CD14-positive monocyte (primary cell): ENCODE measurements at places on chromosomes 6 and 20.

DNA sequence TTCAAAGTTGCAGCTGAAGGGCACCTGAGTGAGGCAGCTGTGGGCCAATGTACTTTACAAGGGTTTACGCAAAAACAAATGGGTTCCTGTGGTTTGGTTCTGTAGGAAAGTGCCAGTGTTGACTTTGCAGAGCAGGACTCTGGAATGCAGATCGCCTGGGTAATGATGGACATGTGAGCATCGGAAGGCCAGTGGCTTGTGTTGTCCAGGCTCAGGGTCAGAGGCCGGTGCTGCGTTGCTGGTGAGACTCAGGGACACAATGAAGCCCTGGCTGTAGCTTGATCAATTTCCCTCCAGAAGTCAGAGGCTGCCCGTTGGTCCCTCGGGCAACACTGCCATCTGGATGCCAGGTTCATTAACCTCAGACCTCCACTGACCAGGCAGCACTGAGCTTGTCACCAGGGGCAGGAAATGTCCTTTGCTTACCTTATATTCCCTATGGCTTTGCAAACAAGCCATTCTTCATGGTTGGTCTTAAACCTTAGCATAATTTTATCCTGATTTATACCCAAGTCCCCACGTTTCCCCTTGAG lies 753.4 kb downstream of the QKI start:
- DNase-seq = no peak

GRCh38 chr20:8854571-8854970 lies 214.3 kb upstream of the PLCB4 start:
- DNase-seq = no peak

DNA sequence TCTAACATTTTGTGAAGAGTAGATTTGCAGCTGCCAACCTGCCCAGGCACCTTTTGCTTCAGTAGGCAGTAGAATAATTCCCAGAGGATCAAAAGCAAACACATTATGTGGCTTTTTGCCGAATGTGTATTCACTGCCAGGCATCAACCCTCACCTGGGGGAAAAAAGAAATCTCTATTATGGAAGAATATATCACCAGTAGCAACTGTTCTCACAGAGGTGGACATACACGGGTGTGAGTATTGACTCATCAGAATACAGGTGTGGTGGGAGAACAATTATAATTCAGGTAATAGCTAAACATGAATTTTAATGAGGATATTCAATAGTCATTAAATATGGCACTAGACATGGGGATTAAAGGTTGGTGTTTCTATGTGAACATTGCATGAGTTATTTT lies 910.7 kb downstream of the TFAP2A start:
- no peak for DNase-seq

DNA sequence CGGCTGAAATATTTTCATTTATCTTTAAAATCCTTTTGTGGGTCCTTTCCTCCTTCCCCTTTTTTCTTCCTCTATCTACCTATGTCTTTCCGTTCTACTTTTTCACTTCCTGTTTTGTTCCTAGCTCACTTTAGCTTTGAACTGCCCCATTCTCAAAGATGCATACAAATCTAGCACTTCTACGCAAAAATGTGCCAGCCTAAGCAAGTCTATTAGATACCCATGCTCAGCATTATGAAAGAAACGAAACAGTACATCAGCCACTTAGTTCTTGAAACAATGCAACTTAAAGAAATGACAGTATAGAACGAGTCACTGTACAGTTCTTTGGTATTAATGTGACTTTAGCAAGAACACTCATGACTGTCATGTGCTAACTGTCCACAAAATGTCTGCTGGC lies 47.3 kb upstream of the MARCKS start:
- peak; percentile 78 for DNase-seq

DNA sequence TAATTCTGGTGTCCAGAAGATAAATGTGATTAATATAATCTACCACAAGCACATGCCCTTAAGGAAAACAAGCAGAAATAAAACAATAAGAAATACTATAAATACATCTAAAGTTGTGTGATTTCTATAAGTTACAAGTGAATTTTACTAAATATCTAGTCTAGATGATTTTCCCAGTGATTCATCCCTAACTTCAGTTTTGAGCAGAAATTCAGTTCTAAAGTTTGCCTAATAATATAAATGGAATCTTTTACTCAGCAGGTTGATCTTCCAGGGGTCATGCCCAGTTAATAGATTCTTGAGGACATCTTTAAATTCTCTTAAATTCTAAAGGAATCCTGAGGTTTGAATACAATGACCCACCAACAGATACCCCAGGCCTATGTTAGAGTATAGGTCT lies 37.3 kb downstream of the PDE7B start:
- DNase-seq = no peak

- DNase-seq = no peak
These were observed 736.9 kb downstream of the QKI start for GRCh38 chr6:164151161-164152120.

GRCh38 chr6:129350278-129350677 lies 359.7 kb downstream of the ARHGAP18 start:
- DNase-seq = no peak

- no peak for DNase-seq
These were observed 425.6 kb downstream of the PLCB1 start for GRCh38 chr20:8557711-8558110.

- DNase-seq = no peak
These were observed 2.2 kb upstream of the IL20RA start for GRCh38 chr6:137046871-137047412.

- no peak for DNase-seq
These were observed at the start of gene GSTA3 for GRCh38 chr6:52909531-52909930. TSS of gene GSTA3 (minus strand) at chr6:52909698. CDS start at chr6:52905834, 3,864 bp downstream.

- DNase-seq = no peak
These were observed 408 bp downstream of the PTCHD4 start for GRCh38 chr6:48110436-48111142.

DNA sequence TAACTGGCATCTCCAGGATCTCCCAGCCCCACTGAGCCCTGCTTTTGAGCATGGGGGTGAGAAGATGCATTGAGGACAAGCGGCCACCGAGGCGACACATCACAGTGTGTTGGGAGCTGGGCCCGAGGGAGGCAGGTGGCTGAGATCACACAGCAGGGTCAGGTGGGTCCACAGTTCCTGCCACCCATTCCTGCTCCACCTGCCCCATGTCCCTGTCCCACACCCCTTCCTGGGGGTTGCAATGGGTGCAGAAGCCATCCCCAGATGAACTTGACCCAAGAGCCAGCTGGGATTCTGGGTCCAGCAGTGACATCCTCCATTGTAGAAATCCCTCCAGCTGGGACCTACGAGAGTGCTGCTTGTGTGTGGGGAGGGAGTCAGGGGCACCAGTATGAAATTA lies 1.0 kb downstream of the TGM2 start:
- no peak for DNase-seq

GRCh38 chr6:136510299-136510698 lies 39.9 kb downstream of the MAP7 start:
- DNase-seq = no peak

DNA sequence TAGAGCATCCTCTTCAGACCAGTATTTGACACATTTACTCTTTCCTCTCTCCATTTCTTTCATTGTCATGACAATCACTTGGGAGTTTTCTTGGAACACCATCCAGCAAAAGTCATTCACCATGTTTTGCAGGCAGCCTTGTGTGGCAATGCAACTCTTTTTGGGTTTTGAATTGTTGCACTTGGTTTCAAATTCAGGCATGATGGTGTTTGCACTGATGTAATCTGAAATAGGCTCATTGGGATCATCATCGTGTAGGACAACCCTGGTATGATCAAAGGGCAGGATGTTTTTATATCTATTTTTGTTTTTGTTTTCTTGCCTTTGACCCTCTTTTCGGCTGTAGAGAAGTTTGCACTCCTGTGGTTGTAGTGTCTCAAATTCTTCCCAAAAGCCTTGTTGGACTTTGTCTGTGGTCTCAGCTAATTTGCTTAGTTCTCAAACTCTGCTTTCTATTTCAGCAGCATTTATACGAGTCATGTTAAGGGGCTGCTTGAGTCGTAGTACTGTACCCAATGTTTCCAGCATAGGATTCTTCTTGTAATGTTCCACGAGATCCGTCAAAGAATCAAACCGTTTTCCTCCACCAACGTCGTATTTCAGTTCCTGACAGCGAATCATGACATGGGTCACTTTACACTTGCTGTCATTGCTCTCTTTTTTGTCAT lies 160.8 kb upstream of the TNFAIP3 start:
- DNase-seq = no peak

DNA sequence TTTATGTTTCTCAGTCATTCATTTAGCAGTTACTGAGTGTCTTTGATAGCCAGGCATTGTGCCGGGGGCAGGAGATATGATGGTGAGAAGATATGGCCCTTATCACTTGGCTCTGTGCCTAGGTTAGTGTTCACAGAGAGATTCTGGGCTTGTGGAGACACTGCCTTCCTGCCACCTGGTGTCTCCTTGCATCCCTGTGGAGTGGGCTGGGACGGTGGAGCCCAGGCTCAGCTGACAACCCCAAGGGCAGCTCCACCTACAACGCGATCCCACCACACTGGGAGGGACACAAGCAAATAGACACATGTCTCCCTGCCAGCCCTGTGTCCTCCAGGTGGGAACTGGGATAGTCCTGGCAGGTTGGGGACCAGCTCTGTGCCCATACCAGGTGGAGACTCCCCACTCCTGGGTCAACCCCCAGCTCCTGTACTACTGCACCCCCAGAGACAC lies 30.3 kb upstream of the VEGFA start:
- no peak for DNase-seq

DNA sequence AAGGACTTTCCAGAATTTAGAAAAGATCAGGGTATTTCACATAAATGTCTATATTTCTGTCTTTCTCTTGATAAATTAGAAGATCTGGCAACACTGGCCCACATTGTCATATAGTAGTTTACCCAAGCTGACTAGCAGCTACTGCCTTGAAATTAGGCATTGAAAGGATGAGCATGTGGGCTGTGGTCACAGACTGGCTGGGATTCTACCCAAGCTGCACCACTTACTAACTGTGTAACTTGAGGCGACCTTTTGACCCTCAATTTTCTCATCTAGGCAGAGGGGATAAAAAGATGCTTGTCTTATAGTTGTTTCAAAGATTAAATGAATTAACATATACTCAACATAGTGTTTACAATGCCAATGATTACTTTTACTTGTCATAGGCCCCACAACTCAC lies 152.7 kb upstream of the BMP2 start:
- DNase-seq = no peak

DNA sequence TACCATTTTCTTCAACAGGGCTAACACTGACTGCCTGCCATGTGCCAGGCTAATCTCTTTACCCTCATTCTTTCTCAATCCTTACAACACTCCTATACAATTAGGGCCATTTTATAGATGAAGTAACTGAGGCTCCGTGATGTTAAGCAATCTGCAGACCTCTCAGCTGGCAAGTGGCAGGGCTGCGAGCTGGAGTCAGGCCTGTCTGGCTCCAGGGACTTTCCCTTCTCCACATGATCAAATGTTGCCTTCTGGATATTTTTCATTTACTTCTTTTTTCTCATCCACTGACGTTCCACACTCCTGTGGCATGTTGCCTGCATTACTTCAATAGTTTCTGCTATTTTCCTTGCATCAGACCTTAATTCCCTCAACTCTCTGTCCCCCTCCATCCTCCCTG lies 55.2 kb upstream of the TAGAP start:
- peak; percentile 63 for DNase-seq

GRCh38 chr6:46048646-46049297 lies 33.1 kb upstream of the CLIC5 start:
- DNase-seq = no peak

DNA sequence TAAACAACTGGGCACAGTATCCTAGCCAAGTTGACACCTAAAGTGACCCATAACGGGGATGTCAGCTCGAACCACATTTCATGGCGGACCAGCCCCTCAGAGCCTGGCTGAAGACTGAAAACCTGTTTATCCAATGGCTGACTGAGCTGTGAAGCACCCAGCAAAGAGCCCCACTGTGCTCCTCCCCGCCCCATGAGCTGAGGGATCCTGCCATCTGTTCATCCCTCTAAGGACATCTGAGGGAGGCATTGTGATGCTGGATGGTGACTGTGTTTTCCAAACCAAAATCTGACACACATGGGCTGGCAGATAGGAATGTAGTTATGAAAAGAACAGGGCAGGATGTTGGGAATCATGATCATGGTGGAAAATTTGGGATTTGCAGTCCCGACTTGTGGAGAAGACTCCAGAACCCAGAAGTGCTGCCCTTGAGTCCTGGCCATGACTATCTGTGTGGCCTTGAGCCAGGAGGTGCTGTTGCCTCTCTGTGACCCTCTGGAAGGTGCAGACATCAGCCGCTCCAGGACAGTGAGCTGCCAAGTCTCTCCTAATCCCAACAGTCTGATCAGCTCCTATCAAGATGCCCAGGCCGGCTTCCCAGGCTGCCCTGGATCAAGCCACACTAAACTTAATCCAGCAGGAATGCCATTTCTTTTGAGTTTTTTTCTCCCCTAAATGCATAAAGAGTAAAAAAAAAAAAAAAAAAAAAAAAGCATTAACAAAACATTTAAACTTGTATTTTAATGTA lies 5.7 kb downstream of the EDN3 start:
- no peak for DNase-seq

DNA sequence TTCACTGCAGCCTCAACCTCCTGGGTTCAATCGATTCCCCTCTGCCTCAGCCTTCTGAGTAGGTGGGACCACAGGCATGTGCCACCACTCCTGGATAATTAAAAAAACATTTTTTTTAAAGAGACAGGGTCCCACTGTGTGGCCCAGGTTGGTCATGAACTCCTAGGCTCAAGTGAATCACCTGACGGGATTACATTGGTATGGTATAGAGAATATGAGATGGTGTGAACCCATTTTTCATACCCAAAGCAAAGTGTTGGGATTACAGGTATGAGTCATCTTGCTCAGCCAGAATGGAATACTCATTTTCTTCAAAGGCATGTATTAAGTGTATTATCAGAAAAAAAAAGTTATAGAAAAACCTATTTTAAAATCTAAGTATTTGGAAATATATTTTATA lies 114.2 kb downstream of the AHI1 start:
- no peak for DNase-seq

- DNase-seq = no peak
These were observed 704 bp downstream of the TOP1 start for GRCh38 chr20:41029150-41029901.

DNA sequence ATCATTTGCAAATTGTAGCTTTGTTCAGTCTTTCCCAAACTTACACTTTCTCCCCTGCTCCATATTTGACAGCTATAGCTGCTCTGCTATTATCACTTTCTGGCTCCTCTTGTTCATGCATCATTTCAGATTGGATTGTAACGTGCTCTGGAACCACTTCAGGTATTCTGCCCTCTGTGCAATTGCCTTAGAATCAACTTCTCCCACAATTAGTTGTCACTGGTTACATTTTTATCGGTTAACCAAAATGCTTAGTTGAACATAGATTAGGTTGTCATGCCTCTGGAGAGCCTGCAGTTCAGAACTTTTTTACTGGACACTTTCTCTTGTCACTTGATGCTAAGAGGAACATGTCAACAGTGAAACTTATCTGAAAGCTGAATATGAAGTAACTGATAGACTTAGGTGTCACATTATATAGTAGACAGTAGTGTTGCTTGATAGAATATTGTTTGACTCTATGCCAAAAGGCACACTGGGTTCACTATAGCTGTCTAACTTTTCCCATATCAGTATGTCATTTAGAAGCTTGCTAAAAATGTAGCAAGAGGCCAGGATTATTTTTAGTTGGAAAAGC lies 127.7 kb upstream of the PTPRK start:
- no peak for DNase-seq
